Bone marrow (tissue), 2 donors: ENCODE measurements at places on chromosomes 4 and X.

GRCh38 chr4:47349326-47349725 lies 114.2 kb downstream of the COMMD8 start:
- DNase-seq = no peak

- no peak for DNase-seq
Measured at GRCh38 chr4:94827481-94828110, 69.8 kb downstream of the BMPR1B start.

DNA sequence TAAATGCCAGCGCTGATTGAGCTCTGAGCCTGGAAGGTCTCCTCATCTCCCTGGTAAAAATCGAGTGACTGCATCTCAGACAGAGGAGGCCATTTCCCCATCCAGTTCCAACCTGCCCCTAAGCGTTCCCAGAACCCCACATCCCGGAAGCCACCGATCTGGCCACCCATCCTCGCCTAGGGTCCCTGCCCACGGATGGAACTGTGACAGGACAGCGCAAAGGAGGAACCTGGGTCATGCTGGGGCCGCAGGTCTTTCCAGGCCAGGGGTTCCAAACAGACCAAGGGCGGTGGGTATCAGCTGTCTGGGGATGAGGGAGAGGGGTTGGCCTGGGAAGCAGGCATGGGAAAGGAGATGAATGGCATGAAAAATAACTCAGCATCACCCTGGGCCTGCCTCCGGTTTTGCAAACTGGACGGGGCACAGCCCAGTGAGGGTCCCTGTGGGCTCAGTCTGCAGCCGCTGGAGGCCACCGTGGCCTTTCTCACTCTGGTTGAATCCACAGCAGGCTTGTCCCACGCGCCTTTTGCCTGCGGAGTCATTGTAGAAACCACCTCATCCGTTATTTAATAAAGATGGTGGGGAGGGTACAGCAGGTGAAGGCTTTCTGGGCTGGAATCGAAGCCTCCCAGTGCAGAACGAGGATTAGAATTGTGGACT lies 49.1 kb downstream of the ABLIM2 start:
- no peak for DNase-seq

- peak; percentile 17 for DNase-seq
Measured at GRCh38 chrX:119692191-119693039, 553 bp downstream of the SEPTIN6 start.

GRCh38 chr4:123667496-123667895 lies 270.9 kb downstream of the SPRY1 start:
- no peak for DNase-seq

GRCh38 chr4:7581477-7581876 lies 146.7 kb upstream of the PSAPL1 start:
- no peak for DNase-seq

- DNase-seq = peak; percentile 25
Measured at GRCh38 chr4:81482326-81482725, 10.6 kb upstream of the RASGEF1B start.

GRCh38 chr4:26299254-26299882 lies 21.4 kb upstream of the RBPJ start:
- no peak for DNase-seq

- no peak for DNase-seq
Measured at GRCh38 chr4:122542411-122543236, 78.2 kb downstream of the IL21 start.

DNA sequence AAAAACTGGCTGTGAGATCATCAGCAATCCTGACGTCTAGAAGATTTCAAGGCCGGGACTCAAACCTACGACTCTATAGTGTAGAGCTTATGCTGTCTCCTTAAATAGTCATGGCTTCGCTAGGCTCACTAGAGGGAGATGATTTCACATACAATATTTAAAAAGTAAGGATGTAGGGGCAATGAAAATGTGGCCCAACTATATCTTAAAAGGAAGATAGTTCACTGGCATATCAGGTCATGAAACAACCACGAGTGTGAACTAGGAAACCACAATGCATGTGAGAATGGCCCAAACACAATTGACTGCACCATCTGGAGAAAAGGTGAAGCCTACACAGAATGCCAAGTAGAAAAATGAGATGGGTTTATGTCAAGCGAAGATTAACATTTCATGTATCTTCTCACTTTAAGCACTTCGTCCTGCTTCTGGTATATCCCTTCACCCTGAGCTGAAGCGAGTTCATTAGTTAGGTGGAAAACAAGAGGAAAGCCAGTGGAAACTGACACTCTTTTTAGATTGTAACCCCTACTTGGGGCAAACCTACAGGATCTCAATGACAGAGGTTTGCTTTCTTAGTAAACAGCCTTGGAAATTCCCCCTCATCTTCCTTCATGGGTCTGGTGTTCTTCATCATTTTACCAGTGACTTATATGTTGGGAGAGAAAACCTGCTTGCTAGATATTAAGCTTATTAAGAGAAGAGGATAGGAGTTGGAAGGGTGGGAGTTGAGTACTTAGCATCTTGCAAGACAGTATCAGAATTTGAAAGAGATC lies 17.4 kb downstream of the FAM9C start:
- DNase-seq = no peak
